ENCODE measurements at places on chromosomes 6 and 20. TPM values are rescaled to one million over a fixed set of nuclear protein-coding genes. Genes with fewer than 3 reads are reported as not detected.

Gene TULP1
- polyA plus RNA-seq: 2.0 TPM

Gene BMP2
- 6.2 TPM for polyA plus RNA-seq

Gene SIGLEC1
- polyA plus RNA-seq: 1.1 TPM

Gene CCDC170
- polyA plus RNA-seq: 5.9 TPM

Gene DEF6
- 6.3 TPM for polyA plus RNA-seq

Gene TXLNB
- 2.0 TPM for polyA plus RNA-seq

Gene SCRT2
- polyA plus RNA-seq: 9.8 TPM

Gene HLA-DRB5
- polyA plus RNA-seq: 1.7 TPM

Gene PFDN4
- 69.8 TPM for polyA plus RNA-seq

Gene CTAGE9
- polyA plus RNA-seq: not detected

Data from spinal cord (tissue), 10 donors.